SK-N-SH (cell line): ENCODE measurements at places on chromosomes 16 and 17. TPM values are rescaled to one million over a fixed set of nuclear protein-coding genes. Genes with fewer than 3 reads are reported as not detected.
A peak's percentile ranks its signal among the peaks of the same experiment; 100 is the strongest.

- DNase-seq, result no peak
- no peaks in the 10 kb centered on the region for H3K27me3 ChIP-seq
- H3K36me3 ChIP-seq, result no peaks in the 10 kb centered on the region
- H3K4me3 ChIP-seq, result no peak overlapping the region
These were observed 60.9 kb downstream of the RPTOR start for GRCh38 chr17:80605326-80606066.

DNA sequence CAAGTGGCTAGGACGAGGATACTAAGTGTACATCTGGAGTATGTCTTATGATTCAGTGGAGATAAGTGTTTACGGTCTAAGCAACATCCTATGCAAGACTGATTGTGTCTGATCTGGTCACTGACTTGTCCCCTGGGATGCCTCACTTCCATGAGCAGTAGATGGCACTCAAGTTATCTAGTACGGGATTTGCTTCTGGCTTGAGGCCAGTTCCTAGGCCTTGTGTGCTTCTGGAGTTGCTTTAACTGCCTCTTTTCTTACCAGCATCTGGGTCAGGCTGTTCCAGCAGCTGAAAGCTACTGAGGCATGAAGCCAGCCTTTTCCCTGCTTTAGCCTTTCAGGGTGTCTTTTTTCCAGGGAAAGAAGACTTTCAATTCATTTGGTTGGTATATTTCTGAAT is 23.0 kb downstream of the SUPT6H start:
- peak; percentile 47 for DNase-seq
- no peaks in the 10 kb centered on the region for H3K4me1 ChIP-seq
- H3K27me3 ChIP-seq, result no peaks in the 10 kb centered on the region
- H3K27ac ChIP-seq, result no peak overlapping the region
- H3K36me3 ChIP-seq, result peaks cover 86% of the 10 kb centered on the region
- no peak overlapping the region for H3K4me3 ChIP-seq

DNA sequence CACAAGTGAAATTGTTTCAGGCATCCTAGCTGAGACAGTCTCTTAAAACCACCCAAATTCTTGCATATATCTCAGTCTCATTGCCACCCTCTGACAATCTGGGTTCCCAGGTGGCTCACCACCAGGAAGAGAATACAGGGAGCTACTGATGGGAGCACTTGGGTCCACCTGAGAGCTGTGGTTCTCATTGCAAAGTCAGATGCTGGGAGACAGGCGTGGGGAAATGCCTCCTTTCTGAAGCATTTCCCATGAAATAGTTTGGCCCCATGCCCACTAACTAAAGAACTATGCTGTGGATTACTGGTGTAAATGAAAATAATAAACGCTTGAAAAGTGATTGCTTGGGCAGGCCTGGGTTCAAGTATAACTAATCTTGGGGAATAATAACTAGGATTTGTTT is 70.3 kb downstream of the CMC2 start:
- H3K4me1 ChIP-seq, result no peaks in the 10 kb centered on the region; the same call in 1 of the 2 replicates
- H3K36me3 ChIP-seq, result no peaks in the 10 kb centered on the region
- no peak overlapping the region for H3K4me3 ChIP-seq
- no peaks in the 10 kb centered on the region for H3K27me3 ChIP-seq
- no peak overlapping the region for H3K27ac ChIP-seq
- no peak for DNase-seq

GRCh38 chr17:6815775-6816174 is 15.8 kb downstream of the TEKT1 start:
- no peak for DNase-seq
- H3K27ac ChIP-seq, result no peak overlapping the region
- no peak overlapping the region for H3K4me3 ChIP-seq
- peaks cover 44% of the 10 kb centered on the region for H3K27me3 ChIP-seq

DNA sequence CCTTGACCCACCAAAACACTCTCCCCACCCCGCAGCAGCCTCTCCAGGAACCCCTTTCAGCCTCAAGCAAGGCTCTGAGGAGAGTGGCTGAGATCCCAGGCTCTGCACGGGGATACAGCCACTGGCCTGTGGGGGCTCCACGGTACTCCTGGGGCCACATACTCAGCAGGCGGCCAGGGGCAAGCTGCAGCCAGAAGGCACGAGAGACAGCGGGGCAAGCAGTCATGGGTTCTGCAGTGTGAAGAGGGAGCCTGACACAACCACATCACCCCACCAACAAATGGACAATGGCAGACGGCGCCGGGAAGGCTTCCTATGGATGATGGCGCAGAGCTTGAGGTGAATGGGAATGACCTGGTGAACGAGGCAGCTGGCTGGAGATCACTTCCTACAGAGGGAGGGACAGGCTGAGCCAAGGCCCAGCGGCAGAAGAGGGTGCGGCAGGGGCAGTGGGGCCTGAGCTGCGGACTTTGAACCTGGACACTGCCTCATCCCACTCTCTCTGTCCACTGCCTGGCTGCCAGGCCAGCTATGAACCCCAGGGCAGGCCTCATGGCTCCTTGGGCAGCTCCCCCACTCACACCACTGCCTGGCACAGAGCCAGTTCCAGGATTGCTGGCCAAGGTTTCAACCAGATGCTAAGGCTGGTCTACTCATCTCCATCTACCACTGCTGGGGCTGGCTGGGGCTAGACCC is 10.8 kb upstream of the BCAR1 start:
- H3K36me3 ChIP-seq, result peaks cover 12% of the 10 kb centered on the region; the same call in 1 of the 2 replicates
- H3K4me1 ChIP-seq, result peaks cover 71% of the 10 kb centered on the region
- H3K4me3 ChIP-seq, result no peak overlapping the region
- peak; percentile 69 for DNase-seq
- no peaks in the 10 kb centered on the region for H3K27me3 ChIP-seq
- peak overlapping the region; percentile 53; the same call in 1 of the 2 replicates for H3K27ac ChIP-seq

DNA sequence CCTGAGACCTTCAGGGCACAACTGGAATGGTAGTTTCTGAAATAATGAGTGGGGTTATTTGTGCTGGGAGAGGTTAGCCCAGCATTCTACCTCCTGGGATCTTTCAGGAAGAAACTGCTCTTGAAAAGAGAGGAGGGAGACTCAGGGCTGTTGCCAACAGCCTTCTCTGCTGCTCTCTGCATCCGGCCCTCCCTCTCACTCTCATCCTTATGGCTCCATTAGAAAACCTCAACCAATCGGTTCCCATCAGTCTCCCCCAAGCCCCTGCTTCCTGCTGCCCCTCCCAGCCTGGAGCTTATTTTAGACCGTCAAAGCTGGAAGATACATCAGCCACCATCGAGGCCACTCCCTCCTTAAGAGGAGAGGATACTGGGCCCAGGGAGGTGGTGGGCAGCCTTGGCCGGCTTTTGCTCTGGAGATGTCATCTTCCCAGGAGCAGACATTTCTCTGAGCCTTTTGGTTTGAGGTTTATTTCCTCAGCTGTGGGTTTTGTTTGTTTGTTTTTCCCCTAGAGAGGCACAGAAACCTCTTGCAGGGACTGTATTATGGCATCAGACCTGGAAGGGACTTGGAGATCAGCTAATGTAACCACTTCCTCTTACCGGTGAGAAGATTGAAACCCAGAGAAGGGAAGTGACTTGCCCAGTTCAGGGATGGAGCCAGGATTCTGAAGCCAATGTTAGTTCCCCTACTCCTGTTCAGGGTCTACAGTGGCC is 2.7 kb downstream of the MPRIP start:
- H3K4me1 ChIP-seq, result peaks cover 5% of the 10 kb centered on the region; the same call in 1 of the 2 replicates
- H3K4me3 ChIP-seq, result peak overlapping the region; percentile 88
- H3K27ac ChIP-seq, result peak overlapping the region; percentile 68
- DNase-seq, result peak; percentile 65
- peaks cover 2% of the 10 kb centered on the region; the same call in 1 of the 2 replicates for H3K36me3 ChIP-seq
- H3K27me3 ChIP-seq, result no peaks in the 10 kb centered on the region

GRCh38 chr17:33291248-33292200 is 1.6 kb downstream of the ASIC2 start:
- H3K36me3 ChIP-seq, result no peaks in the 10 kb centered on the region
- H3K27ac ChIP-seq, result no peak overlapping the region
- H3K4me1 ChIP-seq, result no peaks in the 10 kb centered on the region; the same call in 1 of the 2 replicates
- peak; percentile 69 for DNase-seq
- peaks cover 21% of the 10 kb centered on the region for H3K27me3 ChIP-seq

GRCh38 chr16:48276102-48276501 is 28.8 kb upstream of the ABCC11 start:
- no peak for DNase-seq
- H3K4me1 ChIP-seq, result no peaks in the 10 kb centered on the region
- H3K36me3 ChIP-seq, result peaks cover 88% of the 10 kb centered on the region
- H3K4me3 ChIP-seq, result no peak overlapping the region

Gene RAP1GAP2
- 21.0 and 22.0 TPM in 2 replicates for polyA plus RNA-seq

Gene BEAN1
- 0.07 TPM in 1 of 2 replicates, not detected in the other for polyA plus RNA-seq

Gene ERCC4
- polyA plus RNA-seq, result 1.8 and 2.8 TPM in 2 replicates
